ENCODE measurements at places on chromosomes 6 and 20.

DNA sequence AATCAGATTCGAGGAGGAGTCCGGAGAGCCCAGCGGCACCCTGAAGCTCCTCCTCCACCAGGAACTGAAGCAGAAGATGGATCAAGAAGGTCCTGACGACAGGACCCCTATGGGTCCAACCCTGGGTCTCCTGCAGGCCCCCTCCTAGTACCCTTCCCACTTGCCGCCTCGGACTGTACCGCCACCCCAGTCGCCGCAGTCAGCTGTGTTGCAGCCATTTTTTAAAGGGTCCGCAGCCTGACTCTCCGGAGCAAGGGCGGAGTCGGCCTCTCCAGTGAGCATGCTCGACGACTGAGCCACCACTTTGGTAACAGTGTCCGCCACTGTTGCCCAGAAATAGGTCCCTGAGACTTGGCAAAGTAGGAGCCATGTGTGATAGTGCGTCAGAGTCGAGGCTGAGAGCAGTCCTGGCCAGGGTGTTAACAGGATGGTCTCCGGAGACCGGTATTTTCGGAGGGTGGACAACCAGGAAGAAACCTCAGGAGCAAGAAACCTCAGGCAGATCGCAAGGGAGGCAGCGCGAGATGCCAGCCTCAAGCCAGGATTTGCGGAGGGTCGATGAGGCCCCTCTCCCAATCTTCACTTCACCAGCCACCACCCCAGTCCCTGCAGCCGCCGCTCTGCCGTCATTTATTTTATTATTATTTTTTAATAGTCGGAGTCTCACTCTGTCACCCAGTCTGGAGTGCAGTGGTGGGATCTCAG, 294.6 kb upstream of the ZNF337 start:
- DNase-seq: no peak

DNA sequence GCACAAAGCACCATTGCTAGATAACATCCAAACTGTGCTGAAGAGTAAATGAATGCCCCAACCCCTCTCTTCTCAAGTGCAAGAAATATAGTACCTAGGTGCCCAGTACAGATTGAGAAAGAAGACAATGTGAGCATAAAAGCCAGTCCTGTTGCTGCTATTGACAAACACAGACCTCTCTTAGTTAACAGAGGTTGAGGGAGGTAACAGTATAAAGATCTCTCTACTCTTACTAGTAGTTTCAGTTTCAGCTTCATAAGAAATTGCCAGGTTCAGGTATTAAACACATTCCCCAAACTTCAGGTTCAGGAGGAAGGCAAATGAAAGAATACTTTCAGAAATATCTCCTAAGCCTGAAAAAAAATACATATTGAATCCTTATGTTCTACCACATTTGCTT, 31.4 kb downstream of the TBC1D32 start:
- no peak for DNase-seq

- DNase-seq: no peak
Observed at GRCh38 chr20:15945289-15945688, 628.0 kb downstream of the KIF16B start.

DNA sequence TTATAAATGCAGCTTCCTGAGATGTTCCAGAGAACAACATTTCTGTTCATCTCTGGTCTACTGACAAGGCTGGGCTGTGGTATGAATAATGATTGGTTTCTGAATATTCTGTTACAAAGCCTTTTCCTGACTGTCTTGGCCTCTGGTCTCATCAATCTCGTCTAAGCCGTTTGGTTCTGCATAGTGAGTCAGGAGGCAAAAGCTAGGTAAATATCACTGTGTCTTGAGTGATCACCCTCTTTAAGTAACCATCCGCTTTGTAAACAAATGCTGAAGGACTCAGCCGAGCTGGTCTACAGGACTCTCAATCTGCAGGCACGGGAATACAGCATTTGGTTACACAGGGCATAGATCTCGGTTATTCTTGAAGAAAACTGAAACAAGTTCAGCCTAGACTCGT, 511.9 kb downstream of the KIF16B start:
- DNase-seq: no peak

DNA sequence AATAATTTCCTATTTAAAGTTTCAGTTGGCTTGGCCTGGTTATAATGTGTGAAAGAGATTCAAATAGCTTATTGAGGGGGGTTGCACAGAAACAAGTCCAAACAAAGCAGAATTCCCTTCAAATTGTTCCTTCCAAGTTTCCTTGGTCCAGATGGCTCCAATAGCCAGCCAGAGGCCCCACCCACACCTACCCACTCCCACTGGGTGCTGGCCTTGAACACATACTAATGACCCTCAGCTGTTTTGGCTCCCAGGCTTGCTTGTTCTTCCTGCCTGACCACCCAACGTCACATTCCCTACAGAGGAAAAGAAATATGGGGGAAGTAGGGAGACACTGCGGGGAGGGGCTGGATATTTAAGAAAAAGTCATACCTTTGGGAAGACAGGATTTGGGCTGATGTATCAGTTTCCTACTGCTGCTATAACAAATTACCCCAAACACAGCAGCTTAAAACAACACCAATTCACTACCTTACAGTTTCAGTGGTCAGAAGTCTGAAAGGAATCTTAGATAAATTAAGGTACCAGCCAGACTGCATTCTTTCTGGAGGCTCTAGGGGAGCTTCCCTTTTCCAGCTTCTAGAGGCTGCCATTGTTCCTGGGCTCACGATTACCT, 95.7 kb downstream of the COL21A1 start:
- DNase-seq: no peak

DNA sequence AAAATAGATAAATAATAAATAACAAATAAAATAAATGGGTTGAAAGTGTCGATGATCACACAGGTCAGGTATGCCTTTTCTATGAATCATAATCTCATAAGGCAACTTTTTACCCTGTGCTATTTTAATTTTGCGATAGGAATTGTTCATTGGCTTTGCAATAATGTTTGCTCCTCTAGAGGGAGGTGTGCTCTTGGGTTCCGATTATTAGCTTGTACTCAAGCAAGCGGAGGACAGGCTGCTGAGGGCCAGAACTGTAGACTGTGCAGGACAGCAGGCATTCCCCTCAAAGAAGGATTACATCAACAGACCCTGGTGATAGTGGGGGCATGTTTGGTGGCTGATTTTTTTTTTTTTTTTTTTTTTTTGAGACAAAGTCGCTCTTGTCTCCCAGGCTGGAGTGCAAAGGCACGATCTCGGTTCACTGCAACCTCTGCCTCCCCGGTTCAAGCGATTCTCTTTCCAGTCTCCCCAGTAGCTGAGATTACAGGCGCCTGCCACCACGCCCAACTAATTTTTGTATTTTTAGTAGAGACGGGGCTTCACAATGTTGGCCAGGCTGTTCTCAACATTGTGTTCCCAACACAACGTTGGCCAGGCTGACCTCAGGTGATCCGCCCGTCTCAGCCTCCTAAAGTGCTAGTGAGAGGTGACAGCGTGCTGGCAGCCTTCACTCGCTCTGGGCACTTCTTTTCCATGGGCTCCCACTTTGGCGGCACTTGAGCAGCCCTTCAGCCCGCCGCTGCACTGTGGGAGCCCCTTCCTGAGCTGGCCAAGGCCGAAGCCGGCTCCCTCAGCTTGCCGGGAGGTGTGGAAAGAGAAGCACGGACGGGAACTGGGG, 35.6 kb downstream of the RIOK1 start:
- no peak for DNase-seq

DNA sequence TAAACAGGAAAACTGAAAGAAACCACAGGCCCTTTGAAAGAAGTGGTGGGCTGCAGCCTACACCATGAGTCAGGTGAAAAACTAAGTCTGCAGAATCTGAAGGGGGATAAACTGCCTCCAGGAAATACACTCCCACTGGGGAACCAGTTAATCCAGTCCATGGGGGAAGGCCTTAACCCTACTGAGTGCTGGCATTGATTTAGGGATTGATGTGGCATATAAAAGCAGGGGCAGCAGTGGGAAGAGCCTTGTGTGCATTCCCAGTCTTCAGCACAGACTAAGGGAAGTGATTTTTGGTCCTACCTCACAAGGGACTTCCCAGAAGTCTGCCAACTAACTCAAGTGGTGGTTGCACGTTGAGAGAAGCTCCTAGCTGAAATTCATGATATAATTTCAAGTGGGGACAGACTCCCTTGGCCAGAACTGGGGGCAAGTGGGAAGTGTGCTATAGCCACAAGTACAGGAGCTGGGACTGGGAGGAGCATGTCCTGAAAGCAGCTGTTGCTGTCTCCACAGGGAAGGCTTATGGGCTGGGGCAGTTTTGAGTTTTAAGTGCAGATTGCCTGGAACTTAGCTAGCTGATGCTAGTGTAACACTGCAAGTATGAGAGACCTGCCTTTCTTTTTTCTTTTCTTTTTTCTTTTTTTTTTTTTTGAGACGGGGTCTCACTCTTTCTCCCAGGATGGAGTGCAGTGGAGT, 31.2 kb downstream of the CITED2 start:
- DNase-seq: no peak

- no peak for DNase-seq
Observed at GRCh38 chr6:90338409-90338808, 41.8 kb upstream of the BACH2 start.

GRCh38 chr20:62066983-62067433, 1.3 kb upstream of the TAF4 start:
- peak; percentile 24 for DNase-seq

DNA sequence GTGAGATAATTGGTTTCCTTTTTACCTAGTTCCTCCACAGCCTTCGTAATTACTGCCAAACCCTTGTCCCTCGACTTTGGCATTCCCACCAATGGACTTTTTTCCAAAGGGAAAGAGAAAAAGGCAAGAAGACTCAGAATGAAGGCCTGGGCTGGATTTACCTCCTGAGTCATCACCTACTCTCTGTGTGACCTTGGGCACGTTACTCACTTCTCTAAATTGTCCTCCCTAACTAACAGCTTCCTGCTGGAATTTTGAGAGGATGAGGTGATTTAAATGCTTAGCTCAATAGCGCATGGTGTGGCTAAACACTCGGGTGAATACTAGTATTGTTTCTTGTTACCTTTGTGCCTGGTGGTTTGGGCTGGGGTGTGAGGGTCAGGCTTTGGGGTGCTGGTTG, 146.6 kb downstream of the DHX35 start:
- DNase-seq: no peak

DNA sequence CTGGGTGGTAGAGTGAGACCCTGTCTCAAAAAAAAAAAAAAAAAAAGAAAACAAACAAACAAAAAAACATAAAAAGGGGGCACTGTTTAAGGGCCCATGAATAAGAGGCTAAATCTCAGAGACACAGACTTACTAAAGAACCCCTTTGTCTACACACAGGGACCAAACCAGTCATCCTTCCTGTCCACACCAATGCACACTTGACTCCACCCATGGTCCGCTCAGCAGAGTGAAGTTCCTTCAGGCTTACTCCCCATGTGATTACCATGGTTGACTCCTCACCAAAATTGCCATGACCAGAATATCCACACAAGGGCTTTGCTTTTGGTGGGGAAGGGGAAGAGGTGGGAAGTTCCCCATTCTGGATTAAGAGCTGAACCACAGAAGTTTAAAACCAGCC, 19.4 kb upstream of the REPS1 start:
- no peak for DNase-seq

- no peak for DNase-seq
Observed at GRCh38 chr6:134602123-134602522, 284.2 kb upstream of the SGK1 start.

DNA sequence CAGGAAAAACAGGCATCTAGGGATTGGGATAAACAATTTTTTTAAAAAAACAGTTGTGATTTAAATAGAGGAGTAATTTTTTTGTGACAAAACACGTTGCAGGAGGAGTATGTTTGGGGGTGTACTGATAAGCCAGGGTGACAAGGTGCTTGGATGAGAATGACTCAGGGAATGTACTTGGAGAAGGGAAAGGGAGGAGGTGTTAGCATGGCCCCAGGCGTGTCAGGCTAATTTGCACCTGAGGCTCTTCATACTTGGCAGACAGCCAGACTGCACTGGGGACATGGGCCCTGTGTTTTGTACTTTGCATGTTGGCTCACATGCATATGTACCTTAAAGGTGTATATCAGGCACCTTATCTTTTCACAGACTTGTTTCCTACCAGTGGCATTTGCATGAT, 22.8 kb downstream of the PANK2 start:
- no peak for DNase-seq

- DNase-seq: no peak
Observed at GRCh38 chr6:149132336-149132735, 185.2 kb upstream of the TAB2 start.

GRCh38 chr6:63844287-63844686, 208.7 kb downstream of the PHF3 start:
- no peak for DNase-seq

- DNase-seq: no peak
Observed at GRCh38 chr6:54481091-54481490, 172.8 kb downstream of the TINAG start.

GRCh38 chr20:15098351-15098750, 760.9 kb upstream of the FLRT3 start:
- DNase-seq: no peak

DNA sequence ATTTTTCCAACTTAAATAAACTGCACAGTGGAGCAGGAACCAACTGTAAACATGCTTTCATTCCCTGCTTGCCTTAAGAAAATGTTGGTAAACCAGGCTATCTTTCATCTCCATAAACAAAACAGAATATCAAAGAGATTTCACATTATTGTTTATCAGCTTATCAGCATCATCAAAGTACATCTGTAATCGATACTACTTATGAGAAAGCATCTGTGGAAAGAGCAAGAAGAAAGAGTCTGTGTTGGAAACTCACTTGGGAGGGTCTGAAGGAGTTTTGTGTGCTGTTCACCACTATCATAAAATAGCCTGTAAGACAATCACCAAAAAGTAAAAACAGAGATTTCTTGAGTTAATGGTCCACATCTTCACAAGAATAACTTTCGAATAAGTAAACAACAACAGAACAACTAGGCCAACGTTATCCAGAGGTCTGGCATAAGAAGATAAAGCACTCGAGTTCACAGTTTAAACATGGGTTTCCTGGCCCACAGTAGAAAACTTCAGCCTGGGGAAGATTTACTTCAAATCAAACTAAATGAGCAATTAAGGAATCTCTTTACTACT, 47.9 kb downstream of the EPB41L2 start:
- DNase-seq: no peak

GRCh38 chr6:45420909-45421708, 43.4 kb upstream of the SUPT3H start:
- DNase-seq: no peak

DNA sequence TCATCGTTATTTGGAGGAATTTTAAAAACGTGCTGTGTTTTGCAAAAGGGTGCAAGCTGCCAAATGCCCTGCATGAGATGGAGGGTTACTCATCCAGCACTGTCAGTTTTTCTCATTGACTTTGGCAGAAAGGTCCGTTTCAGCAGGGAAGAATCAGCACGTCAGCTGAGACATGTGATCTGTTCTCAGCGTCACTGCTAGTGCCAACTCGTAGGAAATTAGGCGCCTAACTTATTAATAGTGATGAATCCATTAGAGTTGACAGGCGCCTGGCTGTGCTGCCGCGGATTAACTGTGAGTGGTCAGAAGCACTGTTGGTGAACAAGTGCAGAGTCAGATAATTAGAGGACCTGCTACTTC, 175.5 kb upstream of the FOXQ1 start:
- DNase-seq: no peak

GRCh38 chr6:108638993-108639392, 78.3 kb downstream of the FOXO3 start:
- DNase-seq: no peak

- DNase-seq: peak; percentile 47
Observed at GRCh38 chr20:10673842-10674683, at the start of gene JAG1. TSS of gene JAG1 (minus strand) at chr20:10673999. CDS start at chr20:10673530, 469 bp downstream.

- DNase-seq: no peak
Observed at GRCh38 chr6:155325700-155326516, 11.6 kb upstream of the TFB1M start.

- DNase-seq: no peak
Observed at GRCh38 chr6:12229332-12229731, 60.8 kb upstream of the EDN1 start.

GRCh38 chr20:12058216-12058615, 140.5 kb downstream of the BTBD3 start:
- no peak for DNase-seq

- no peak for DNase-seq
Observed at GRCh38 chr6:158160932-158161539, 7.0 kb downstream of the SERAC1 start.

Measured in CD4-positive, alpha-beta T cell treated with Interleukin-17A for 1 hour (primary cell).